H4 (cell line): ENCODE measurements at places on chromosomes 16 and 17.

DNA sequence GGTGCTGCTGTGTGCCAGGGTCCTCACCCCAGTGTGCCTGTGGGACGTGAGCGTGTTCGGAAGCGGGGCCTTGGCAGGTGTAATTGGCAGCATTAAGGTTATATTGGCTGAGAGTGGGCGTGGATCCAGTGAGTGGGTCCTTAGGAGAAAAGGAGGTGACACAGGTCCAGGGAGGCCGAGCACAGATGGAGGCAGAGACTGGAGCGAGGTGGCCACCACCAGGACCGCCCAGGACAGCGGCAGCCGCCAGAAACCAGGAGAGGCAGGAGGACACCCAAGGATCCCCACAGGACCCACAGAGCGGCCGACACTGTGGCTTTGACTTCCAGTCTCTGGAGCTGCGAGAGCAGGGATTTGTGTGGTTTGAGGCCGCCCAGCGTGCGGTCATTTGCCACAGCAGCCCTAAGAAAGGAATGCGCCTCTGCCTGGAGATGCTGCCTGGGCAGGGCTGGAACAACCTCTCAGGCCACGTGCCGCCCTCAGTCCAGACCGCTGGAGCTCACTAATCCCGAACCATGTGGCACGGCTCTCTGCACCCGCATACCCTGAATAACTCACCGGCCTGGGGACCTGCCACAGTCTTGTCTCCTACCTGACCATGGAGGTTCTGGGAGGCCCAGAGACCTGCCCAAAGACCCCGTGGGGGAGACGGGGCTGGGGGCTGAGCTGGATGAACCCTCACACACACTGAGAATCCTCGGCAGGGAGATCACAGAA, 45.4 kb downstream of the SOX8 start:
- DNase-seq, result peak; percentile 68

DNA sequence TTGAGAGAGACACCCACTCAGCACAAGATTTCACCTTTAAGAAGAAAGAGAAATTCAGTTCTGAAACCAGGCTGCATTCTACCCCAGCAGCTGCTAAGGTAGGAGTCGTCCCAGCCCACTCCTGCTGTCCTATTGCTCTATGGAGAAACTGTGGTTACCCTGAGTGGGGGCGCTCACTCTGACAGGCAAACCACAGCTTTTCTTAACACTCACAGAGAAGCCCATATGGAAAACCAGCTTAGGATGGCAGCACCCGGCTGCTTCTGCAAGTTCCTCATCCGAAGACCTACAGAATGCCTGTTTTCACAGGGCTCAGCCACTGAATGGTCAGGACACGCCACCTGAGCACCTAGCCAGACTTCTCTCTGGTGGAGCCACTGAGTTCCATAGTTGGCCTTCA, 7.5 kb downstream of the ATP5PD start:
- DNase-seq, result no peak

DNA sequence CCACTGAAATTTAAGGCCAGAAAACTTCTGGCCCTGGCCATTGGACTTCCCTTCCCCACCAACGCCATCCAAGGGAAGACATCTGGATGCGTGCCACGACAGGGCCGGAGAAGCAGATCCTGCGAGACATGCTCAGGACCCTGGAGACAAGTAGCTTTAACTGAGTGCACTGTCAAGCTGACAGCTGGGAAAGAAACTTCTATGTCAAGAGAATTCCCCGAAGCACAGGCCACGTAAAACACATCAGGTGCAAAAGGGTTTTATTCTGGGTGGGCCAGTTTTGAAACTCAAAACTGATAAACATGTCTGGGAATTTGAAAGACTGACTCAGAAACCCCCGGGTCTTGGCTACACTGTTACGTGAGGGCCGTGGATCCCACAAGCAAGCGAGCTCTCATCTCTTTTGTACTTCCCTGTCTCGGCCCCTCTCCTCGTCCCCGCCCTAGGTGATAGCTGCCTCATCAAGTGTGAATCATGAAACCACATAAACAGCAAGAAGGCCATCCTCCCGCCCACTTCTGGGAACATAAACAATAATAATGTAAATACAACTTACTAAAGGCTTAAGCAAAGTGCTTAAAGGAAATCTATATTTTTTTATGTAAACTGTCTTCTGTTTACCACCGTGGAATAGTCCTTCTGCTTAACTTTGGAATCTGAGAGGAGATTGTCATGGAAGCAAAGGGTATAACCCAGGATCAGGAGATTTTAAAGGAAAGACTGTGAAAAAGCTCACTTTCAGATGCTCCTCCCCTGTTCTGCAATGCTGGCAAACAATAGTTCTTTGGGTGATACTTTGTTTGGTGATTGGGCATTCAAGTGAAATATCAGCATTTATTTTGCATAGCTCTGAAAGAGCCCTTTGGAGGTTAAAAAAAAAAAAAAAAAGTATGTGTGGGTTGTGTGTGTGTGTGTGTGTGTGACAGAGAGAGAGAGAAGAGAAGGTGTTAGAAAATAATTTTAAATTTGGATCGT, 406.0 kb upstream of the MAF start:
- DNase-seq, result peak; percentile 94

GRCh38 chr17:18055597-18055996, 16.4 kb downstream of the GID4 start:
- DNase-seq, result no peak

DNA sequence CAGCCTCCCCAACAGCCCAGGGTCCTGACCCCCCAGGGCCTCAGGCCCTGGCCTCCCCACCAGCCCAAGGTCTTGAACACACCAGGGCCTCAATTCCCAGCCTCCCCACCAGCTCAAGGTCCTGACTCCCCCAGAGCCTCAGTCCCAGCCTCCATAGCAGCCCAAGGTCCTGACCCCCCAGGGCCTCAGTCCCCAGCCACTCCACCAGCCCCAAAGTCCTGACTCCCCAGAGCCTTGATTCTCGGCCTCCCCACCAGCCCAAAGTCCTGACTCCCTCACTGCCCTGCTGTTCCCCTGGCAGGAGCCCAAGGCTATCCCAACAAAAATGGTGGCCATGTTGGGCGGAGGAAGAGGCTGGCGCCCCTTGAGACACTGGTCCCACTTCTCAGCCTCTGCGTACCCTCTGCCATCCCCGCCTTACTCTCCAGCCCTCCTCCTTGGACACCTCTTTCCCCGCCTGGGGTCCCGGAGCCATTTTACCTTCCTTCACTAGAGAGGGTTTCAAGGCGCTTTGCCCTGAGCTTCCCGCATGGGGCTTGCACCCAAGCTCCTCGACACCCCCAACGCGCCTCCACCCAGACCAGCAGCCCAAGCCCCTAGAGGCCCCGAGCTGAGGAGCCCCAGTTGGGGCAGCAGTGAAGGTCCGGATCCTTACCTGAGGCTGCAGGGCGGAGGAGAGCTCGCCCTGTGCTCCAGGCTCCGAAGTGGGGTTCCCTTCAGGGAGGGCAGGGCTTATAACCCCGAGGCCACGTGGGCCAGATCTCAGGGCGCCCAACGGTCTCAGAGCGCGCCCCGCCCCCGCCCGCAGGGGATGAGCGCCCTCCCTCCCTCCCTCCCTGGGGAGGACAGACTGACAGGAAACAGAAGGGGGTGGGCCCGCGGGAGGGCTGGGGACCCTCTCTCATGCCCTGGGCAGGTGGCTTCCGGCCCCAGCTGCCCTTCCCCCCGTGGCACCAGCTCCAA, 3.5 kb upstream of the TSPOAP1 start:
- DNase-seq, result no peak

DNA sequence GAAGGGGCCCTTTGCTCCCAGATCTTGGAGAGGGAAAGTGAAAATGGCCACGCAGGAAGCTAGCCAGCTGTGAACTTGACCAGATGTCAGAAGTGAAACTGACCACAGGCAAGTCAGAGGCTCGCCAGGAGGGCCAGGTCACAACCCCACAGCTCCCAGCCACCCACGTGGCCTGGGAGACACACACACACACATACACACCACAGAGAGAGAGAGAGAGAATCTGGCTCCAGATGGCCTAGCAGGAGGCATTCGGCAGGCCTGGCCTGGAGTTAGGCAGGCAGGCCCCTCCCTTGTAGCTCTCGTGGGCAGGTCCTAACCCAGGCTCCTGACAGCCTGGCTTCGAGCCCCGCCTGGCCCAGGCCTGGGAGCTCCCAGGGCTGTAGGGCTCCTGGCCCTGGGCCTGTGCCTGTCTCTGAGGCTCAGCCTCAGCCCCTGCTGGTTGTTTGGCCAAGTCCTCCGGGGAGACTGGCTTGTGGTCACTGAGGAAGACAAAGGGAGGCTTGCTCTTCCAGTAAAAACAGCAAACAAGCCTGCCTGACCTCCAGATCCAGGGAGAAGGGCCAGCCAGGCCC, 20.2 kb downstream of the NGFR start:
- peak; percentile 95 for DNase-seq

DNA sequence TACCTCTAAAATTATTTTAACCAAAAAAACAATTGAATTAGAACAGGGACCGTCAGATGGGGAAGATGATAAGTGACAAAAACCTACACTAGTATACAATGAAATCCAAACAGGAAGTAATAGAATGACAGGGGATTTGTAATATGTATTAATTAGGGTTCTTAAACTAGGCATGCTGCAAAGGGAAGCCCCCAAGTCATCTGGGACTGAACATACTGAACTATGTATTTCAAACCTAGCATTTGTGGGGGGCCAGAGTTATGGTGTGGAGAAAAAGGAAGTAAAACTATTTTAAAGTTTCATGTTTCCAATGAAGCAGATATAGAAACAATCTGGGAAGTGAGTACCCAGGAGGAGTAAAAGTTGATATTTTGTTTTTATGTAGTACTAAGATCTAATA, 133.2 kb upstream of the HS3ST3A1 start:
- no peak for DNase-seq

DNA sequence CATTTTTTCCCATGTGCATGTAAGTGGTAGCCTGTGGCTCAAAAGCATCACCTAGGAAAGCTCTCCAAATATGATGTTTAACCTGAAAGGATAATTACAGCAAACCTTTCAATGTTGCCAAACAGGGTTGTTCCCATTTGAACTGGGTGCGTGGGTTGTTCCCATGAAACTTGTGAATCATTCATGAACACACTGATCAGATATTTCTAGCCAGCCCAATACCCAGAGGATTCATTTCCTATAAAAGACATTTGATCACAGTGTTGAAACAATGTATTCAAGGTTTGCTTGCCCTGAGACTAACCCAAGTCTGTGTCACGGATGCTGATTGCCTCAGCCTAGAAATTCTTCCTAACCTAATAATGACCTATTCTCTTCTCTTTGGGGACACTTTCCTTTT, 12.9 kb downstream of the KRT39 start:
- no peak for DNase-seq

DNA sequence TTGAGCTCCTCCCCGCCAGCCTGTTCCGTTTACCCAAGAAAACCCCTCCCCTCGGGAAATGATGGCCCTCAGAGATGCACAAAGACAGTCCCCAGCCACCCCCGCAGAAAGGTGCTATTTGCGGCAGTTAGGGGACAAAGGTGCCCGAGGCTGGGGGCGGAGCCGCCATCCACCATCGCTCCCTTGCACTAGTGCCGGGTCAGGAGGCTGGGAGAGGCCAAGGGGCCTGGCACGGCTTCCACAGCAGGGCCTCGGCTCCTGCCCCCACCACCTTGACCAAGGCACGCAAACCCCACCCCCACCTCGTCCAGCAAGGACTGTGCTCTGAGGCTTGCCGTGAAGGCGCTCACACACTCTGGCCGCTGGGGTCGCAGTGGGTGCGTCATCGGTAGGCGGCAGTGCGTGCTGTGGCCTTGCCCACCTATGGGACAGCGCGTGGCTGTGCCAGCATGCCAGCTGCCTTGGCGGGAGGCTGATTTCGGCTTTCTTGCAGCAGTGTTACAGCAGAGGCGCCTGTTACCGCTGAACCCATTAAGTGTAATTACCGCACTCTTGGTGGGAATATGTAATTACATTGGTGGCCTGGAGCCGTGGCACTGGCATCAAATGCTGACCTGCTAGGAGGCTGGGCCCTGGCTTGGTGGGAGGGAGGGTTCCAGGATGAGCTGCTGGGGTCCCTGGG, 31.8 kb downstream of the TPSG1 start:
- DNase-seq, result peak; percentile 87

GRCh38 chr16:23379707-23380106, 73.3 kb downstream of the COG7 start:
- DNase-seq, result no peak

GRCh38 chr16:26649381-26650045, 417.2 kb upstream of the C16orf82 start:
- no peak for DNase-seq

DNA sequence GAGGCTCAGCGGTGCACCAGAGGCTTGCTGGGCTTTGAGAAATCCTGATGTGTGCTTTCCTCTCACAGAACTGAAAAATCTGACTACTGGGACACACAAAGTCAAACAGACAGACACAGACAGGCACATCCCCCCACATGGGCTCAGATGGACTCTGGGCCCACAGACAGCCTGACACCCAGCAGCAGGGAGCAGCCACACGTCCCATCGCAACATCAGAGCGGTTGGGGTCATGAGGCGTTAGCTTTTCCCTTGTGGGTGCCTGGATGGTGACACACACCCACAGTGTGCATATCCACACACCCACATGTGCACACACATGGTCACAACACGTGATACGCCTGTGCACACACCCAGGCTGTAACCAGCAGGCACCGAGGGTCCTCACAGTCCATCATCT, 6.3 kb downstream of the SPNS3 start:
- DNase-seq, result no peak

- no peak for DNase-seq
These were observed 68.3 kb downstream of the CACNG3 start for GRCh38 chr16:24324421-24324820.

DNA sequence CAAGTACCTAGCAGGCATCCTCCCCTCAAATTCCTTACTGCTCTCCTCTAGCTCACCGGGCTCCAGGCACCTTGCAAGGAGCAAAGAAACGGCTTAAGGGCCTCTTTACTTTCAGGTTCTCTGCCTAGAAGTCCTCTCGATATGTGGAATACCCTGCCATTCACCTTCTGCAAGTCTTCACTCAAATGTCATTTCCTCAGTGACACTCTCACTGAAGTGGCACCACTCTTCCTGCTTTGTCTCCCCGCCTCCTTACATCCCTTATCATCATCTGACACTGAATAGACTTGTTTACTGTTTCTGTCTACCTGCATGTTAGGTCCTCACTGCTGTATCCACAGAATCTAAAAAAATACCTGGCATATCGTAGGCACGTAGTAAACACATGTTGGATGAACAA, 947 bp downstream of the SLC7A6OS start:
- DNase-seq, result no peak

DNA sequence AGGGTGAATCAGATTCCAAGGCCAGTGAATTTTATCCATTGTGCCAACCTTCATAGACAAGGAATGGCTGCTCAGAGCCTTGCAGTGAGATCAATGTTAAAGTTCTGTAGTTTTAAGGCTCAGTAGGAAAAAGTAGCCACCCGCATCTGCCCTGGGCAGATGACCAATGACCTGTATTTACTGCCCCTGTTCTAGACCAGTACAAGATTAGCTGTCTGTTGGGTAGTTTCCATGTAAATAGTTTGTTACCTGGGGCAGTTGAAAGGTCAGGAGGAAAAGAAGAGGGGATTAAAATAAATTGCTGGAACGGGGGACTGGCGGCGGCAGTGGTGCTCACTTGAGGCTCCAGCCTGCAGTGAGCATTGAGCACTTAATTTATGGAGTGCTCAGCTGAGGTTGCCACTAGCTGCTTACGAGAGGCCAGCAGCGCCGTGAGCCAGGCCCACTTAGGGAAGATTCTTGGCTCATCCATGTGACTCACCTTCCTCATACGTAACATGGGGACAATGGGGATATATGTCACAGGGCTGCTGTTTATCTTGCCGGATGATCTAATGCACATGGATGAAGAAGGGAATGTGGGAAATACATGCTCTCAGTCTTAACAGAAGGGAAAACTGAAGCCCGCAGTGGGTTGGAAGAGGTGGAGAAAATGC, 10.7 kb upstream of the NOS2 start:
- no peak for DNase-seq
